ENCODE measurements at places on chromosomes 1 and 21. TPM values are rescaled to one million over a fixed set of nuclear protein-coding genes. Genes with fewer than 3 reads are reported as not detected.

COL24A1 gene
- total RNA-seq = not detected

SYNC gene
- total RNA-seq = not detected

MUL1 gene
- total RNA-seq = 23.3 TPM

SPRR1B gene
- not detected for total RNA-seq

NCF2 gene
- total RNA-seq = 20.5 TPM

PTGFR gene
- total RNA-seq = not detected

LCE3D gene
- not detected for total RNA-seq

MPL gene
- total RNA-seq = not detected

ASCL5 gene
- not detected for total RNA-seq

TNFRSF9 gene
- total RNA-seq = 462 TPM

VWA1 gene
- total RNA-seq = 1.3 TPM

S1PR1 gene
- 49.3 TPM for total RNA-seq

LIPI gene
- total RNA-seq = not detected

SERTAD4 gene
- total RNA-seq = not detected

AMIGO1 gene
- 0.90 TPM for total RNA-seq

ETV3L gene
- total RNA-seq = 1.7 TPM

FAM89A gene
- 23.5 TPM for total RNA-seq

DIO1 gene
- not detected for total RNA-seq

TCEANC2 gene
- 9.3 TPM for total RNA-seq

OR2T2 gene
- total RNA-seq = not detected

ACTA1 gene
- total RNA-seq = not detected

NPR1 gene
- not detected for total RNA-seq

FAM110D gene
- not detected for total RNA-seq

HPCAL4 gene
- 0.64 TPM for total RNA-seq

HIVEP3 gene
- total RNA-seq = 17.9 TPM

ADCY10 gene
- total RNA-seq = 0.33 TPM

NFASC gene
- 0.36 TPM for total RNA-seq

CFHR1 gene
- total RNA-seq = not detected

CFHR4 gene
- not detected for total RNA-seq

RGS4 gene
- total RNA-seq = not detected

OR2T29 gene
- total RNA-seq = not detected

GSTM1 gene
- total RNA-seq = 43.1 TPM

PDZK1IP1 gene
- total RNA-seq = not detected

FBLIM1 gene
- not detected for total RNA-seq

FALEC gene
- not detected for total RNA-seq

HEYL gene
- total RNA-seq = not detected

GPR153 gene
- total RNA-seq = 5.6 TPM

RGS2 gene
- total RNA-seq = 9.6 TPM

CTSE gene
- not detected for total RNA-seq

TNFRSF8 gene
- 77.3 TPM for total RNA-seq

All from natural killer cell treated with Interleukin-12 subunit alpha and Interleukin-12 subunit beta and Interleukin-15 and Interleukin-18, amount 100 ng/mL, for 72 hours (primary cell).